Fibroblast of skin of abdomen (primary cell): ENCODE measurements at places on chromosomes 7 and 10.

DNA sequence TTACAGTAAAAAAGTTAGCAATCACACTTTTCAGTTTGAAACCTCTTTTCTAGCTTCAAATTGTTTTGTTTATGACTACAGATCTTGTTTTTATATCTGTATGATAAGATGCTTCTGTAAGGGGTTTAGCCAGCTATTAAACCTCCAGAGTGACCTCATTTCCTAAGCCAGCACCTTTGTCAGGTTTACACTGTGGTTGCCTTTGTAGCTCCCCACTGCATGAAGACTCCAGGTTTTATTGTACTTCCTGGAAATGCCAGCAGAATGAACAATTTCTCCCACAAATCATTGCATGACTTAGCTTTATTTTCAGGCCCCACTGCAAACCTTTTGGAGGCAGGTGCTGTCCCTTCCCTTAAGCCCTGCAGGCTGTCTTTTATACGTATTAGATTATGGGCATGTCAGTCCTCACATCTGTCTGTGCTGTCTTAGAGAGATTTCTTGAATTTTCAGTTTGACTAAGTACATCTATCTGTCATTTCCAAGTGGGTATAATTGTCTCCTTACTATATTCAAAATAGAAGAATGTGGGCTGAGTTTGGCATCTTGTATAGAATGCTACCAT lies 8.2 kb upstream of the AGR3 start:
- DNase-seq, result no peak

GRCh38 chr7:77217474-77218185 lies 18.0 kb upstream of the FGL2 start:
- no peak for DNase-seq

DNA sequence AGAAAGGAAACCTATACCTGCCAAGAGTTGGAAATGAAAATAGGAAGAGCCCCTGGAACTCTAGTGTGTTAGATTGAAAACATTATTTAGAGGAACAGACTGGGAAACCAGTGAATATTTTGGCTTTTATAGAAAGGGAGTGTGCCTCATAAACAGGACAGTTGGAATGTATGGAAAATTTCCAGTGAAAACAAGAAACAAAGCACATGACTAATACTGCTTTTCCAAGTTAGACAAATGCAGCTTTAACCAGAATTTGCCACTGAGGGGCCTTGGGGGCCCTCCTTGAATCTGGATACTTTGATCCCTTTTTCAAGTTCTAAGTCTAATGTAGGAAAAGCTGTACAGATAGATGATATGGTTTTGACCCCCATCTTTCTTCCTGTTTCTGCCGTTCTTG lies 21.2 kb downstream of the ITGB8 start:
- DNase-seq, result peak; percentile 62

GRCh38 chr7:27083646-27084045 lies 12.2 kb downstream of the HOXA1 start:
- no peak for DNase-seq

DNA sequence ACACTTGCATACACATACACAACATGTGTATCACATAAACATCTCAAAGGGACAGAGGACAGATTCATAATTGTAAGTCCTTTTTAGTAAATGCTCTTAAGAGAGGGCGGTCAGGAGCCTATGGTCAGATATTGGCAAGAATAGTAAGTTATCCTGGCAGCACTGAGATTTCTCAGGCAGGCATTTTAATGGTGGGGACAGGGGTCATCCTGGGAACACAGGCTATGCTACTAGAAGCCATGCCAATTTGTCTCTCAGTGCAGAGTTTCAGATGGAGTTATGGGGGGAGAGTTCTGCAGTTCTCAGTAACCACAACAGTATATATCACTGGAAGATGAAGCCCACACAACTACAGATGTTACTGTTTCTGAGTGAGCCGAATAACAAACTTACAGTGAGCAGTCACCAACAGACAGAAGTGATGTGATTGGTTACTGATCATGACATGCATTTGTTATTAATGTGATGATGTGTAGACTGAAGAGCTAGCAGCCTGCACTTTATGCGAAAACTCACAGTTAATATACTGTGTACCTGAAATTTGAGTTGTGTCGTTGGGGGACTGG lies 16.4 kb downstream of the ZNF487 start:
- no peak for DNase-seq

DNA sequence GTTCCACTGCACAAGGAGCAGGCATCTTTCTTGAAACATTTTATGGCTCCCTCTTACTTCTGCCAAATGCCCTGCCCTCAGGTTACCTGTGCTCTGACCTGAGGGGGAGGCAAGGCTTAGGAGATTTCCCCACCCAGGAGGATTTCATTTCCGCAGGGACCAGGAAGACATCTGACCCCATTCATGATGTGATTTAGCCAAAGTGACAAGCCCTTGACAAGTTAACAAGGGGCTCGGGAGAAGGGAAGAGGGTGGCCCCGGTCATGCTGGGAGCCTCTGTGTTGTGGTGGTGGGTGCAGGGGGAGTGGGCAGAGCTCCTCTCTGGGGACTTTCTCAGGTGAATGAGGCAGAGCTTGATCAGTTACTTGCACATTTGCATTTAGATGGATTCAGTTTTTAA lies 18.9 kb downstream of the GIMAP5 start:
- DNase-seq, result no peak

DNA sequence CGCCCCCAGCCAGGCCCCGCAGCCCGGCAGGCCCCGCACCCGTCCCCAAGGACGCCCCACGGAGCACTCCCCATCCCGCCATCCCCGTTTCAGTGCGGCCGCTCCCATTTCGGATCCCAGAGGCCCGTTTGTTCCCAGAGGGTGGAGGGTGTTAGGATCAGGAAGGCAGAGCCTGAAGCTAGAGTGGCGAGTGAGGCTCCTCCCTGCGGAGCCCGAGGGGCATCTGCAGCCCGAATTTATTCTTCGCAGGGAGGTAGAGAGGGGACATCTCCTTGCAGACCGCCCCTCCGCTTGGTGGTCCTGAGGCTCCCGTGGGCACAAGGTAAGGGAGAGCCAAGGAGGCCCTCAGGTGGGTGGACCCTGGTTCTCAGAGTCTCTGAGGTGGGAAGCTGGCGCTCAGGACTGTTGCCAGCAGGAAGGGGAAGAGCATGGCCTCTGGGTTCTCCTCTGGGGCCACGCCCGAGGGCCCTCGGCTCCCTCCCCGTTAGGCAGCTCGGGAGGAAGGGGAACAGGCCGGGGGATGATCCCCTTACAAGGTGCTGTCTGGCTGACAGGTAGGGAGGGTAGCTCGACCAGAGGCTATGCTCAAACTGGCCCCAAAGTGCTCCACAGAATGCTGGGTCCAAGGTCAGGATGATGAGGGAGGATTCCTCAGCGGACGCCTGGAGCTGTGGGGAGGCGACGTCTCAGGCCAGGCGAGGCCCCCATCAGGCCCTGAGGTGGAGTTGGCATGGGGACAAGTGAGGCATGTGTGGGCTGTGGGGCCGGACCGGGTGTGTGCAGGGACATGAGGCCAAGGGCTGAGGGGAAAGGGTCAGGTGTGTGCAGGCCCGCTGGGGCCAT lies 17.4 kb downstream of the POLL start:
- DNase-seq, result no peak

DNA sequence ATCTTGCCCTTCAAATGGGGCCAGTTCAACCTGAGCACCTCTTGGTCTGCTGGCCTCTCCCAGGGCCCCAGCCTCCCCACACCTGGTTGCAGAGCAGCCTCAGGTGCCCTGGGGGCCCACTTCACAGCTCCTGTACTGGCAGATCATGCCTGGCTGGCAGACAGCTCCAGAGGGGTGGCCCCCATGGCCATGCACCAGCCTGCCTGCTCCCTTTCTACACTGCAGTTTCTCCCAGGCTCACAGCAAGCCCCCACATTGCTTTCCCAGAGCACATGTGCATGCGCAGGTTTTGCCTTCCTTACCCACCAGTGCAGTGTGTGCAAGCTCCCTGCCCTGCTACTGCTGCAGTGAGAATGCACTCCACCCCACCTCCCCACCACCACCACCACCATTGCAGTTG lies 9.8 kb upstream of the MIOS start:
- no peak for DNase-seq

DNA sequence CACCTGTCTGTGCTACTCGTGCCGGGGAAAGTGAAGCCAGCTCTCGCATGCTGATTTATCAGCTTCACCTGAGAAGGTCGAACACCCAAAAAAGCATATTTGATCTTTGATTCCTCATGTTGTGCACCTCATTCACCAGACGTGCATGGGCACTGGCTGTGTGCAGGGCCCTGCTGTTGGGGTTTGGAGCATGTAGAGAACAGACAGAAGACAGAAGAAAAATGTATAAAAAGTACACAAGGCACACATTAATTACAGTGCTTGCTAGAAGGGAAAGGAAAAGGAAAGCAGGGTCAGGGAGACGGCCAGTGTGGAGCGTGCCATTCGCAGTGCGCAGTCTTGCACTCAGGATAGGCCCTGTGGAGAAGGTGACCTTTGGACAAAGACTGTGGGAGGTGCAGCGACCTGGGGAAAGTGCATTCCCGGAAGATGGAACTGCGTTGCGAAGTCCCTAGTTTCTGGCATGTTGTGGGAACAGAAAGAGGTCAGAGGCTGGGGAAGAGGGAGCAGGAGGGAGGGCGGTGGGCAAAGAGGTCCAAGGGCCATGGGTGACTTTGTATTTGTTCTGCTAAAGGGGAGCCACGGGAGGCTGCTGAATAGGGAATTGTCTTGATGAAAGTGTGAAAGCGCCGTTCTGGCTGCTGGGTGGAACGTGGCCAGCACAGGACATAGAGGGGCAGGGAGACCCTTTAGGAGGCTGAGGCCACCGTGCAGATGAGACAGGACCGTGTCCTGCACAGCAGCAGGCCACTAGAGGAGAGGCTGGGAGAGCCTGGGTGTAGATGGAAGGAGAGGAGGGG lies 232.8 kb downstream of the GLRX3 start:
- DNase-seq, result no peak

DNA sequence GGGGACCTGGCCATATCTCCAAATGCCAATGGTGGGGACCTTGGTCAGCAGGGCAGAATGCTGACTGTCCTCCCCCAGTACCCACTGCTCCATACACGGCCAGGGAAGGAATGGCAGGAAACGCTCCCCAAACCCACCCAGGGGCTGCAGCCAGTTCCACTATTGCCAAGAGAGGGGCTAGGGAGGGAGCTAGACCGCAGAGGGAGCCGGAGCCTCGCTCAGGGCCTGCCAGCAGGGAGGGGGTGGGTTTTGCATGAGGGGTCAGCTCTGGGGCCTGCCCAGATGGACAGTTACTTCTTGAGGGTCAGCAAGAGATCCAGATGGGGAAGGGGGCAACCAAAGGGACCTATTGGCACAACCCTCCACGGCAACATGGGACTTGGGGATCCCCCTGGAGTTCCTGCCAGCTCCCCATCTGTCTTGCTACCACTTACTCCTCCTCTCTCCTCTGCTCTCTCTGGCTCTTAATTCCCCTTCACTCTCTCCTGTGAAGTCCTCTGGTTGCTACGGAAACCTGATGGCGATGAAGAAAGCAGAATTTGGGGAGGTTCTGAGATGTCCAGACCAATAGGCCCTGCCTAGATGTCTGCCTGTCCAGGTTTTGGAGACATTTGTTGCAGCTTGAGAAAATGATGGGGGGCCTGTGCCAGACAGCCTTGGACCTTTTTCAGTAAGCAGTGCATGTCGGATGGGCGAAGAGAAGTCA lies 12.6 kb downstream of the FGF8 start:
- DNase-seq, result no peak

GRCh38 chr10:92593619-92594588 lies 974 bp downstream of the KIF11 start:
- no peak for DNase-seq

- no peak for DNase-seq
Measured at GRCh38 chr7:102417105-102417504, 16.3 kb upstream of the ORAI2 start.

DNA sequence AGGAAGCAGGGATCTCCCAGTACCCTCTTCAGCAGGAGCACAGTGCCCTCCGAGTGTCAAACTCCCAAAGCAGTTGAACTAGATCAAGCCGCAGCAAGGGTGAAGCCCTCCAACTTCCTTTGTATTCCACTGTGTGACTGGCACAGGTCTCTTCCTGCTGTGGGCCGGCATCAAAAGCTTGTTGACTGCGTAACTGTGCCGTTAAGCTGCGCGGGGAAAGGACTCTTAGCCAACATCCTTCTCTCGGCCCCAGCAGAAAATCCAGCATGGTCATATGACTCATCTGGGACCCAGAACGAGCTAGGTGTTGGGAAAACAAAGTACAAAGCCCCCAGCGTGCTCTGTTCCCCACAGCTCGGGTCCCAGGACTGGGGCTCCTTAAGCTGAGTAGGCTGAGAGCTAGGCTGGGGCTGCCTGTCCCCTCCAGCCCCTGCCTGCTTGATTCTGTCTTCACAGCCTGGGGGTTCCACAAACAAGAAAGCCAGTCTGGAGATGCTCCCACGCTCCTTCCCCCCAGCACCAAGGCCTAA lies 52.2 kb downstream of the COL17A1 start:
- no peak for DNase-seq

DNA sequence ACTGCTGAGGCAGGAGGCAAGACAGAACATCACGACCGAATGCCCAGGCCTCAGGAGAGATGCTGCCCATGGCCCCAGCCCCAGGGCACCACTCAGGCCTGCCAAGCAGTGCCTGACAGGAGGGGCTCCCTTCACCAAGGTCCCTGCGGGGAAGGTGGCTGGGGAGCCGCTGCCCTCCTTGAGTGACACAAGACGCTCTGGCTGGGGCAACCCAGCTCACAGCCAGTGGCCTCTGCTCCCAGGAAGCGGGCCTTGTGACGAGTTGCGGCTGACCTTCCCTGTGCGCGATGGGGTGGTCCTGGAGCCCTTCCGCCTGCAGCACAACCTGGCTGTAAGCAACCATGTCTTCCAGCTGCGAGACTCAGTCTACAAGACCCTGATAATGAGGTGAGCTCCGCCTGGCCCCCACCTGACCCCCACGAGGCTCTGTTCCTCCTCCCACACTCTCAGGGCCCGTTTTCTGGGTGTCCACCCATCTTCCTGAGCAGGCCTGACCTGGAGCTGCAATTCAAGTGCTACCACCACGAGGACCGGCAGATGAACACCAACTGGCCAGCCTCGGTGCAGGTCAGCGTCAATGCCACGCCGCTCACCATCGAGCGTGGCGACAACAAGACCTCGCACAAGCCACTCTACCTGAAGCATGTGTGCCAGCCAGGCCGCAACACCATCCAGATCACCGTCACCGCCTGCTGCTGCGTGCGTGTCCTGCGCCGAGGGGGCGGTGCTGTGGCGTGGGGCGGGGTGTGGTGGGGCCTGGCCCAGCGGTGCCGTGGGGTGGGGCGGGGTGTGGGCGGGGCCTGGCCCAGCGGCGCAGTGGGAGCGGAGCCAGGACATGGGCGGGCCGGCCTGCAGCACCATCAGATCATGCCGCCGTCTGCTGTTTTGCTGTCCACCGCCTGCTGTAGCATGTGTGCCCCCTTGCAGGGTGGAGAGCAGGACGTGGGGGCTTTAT lies 12.8 kb downstream of the ZMIZ2 start:
- peak; percentile 16 for DNase-seq

GRCh38 chr7:143407287-143408251 lies 1.1 kb downstream of the EPHA1 start:
- DNase-seq, result no peak

GRCh38 chr7:90856351-90857070 lies 260.4 kb downstream of the CDK14 start:
- DNase-seq, result no peak

GRCh38 chr10:28375399-28376354 lies 72.8 kb upstream of the MPP7 start:
- peak; percentile 55 for DNase-seq

- no peak for DNase-seq
Measured at GRCh38 chr7:121388950-121389349, 7.2 kb downstream of the FAM3C start.
